ENCODE measurements at places on chromosomes 2 and 18.

DNA sequence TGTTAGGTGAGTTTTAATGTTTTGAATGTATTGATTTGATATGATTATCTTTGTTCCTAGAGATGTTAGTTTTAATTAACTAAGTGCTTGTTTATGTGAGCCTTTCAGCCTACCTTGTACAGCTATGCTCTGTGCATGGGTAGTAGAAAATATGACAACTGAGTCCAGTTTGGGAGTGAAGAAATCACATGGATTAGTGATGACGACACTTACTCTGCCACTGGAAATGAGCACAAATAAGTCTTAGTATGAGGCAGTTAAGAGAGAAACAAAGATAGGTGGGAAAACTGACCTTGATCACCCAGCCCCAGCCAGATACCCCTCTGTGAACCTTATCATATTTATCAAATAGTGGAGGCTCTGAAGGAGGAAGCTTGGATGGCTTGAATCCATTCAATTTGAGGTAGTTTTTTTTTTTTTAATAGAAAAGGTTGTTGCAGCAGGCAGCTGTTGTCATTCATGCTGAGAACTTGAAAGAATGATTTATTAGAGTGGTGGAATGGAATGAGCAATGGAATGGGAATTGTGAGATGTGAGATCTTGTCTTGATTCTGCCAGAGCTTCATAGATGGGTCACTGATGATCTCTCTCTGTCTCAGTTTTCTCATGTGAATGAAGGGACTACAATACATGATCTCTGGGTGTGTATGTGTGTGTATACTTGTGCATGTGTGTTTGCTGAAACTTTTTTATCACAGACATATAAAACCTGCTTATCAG, 96.4 kb downstream of the MAP3K20 start:
- DNase-seq, result no peak

DNA sequence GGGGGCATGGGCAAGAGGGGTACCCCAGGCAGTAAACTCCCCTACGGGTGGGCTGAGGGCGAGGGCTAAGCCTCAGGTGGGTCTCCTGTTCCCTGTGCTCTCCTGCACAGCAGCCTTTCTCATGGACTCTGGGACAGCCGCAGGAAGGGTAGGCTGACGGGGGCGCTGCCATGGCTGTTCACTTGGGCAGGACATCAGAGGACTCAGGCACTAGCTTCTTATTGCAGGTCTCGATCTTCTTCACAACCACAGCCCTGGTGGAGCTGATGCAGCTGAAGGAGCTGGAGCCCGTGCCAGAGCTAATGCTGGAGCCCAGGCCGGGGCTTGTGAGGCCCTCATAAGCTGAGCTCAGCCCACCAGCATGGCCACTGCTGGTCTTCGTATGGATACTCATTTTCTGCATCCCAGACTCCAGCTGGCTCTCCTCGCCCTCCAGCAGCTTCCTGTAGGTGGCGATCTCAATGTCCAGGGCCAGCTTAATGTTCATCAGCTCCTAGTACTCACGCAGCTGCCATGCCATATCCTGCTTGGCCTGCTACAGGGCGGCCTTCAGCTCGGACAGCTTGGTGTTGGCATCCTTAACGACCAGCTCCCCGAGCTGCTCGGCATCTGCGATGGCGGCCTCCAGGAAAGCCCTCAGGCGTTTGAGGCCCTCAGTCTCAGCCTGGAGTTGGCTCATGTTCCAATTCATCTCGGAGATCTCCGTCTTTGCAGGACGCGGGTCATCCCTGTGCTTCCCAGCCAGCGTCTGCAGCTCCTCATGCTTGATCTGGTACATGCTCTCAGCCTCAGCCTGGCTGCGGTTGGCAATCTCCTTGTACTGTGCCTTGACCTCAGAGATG, 359.8 kb upstream of the SETBP1 start:
- DNase-seq, result no peak

- DNase-seq, result no peak
Observed at GRCh38 chr2:42913280-42913878, 121.0 kb upstream of the HAAO start.

DNA sequence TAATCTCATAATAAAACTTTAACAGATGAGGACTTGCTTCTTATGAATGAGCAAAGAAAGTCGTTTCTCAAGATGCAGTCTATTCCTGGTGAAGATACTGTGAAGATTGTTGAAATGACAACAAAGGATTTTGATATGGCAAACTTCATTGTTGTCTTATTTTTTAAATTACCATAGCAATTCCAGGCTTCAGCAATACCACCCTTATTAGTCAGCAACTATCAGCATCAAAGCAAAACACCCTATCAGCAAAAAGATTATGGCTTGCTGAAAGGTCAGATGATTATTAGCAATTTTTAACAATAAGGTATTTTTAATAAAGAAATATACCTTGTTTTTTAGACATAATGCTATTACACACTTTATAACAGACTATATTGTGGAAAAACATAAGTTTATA, 88.3 kb downstream of the COL5A2 start:
- DNase-seq, result no peak

DNA sequence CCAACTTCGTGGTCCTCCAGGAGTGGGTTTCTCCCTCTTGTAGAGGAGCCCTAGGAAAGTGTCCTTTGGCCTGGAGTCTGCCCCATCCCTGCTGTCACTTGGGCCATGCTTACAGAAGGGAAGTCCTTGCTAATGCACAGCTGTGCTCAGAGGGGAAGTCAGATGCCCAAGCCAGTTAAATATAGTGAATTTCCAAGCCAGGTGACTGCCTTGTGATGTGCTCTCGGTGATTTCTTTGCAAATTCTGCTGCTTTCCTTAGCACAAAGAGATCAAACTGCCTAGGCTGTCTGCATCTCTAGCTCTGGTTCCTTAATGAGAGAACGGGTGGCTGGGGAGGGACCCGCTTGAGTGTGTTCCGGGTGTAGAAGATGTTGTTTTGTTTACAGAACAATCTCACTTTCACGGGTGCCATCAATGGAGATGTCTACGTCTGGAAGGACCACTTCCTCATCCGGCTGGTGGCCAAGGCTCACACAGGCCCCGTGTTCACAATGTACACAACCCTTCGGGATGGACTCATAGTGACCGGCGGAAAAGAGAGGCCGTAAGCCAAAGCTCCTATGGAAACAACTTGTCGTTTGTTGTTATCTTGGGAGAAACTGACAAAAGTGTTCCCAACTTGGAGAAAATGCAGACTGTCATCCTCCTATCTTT, 91.4 kb downstream of the RTN4 start:
- DNase-seq, result no peak

- DNase-seq, result no peak
Observed at GRCh38 chr2:1420746-1421480, 7.7 kb downstream of the TPO start.

- DNase-seq, result no peak
Observed at GRCh38 chr2:219624565-219624964, 2.9 kb upstream of the SLC4A3 start.

DNA sequence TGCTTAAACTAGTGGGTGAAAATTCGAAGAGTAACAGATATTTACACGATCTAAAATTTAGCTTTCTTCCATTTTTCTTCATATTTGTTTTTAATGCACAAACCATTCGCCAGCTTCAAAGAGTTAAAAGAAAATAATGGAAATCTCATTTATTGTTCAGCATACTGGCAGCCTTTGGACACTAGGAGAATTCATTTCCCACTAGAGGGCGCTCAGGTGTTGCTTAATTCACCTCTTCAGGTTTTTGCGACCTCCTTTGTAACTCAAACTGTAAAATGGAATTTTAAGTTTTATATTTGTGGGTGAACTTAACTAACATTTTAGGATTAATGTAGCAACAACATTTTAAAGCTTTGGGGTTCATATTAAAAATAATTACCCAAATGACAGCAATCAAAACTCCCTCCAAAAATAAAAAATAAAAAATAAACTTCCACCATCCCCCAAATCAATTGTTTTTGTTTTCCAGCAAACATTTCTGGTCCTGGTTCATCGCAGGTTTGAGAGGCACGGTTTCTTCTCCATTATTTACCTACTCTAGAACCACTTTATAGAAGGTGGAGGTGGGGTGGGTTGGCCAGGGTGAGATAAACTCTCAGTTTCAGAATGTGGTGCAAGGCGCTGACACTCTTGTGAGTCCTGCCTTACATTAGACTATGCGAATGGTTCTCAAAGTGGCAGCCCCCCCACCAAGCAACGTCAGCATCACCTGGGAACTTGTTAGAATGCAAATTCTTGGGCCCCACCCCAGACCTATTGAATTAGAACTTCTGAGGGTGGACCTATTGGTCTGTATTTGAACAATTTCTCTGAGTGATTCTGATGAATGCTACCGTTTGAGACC, 24.7 kb upstream of the PNPT1 start:
- no peak for DNase-seq

- DNase-seq, result no peak
Observed at GRCh38 chr2:45578056-45578843, 32.8 kb downstream of the SRBD1 start.

GRCh38 chr2:21452678-21453077, 328.9 kb downstream of the TDRD15 start:
- no peak for DNase-seq

DNA sequence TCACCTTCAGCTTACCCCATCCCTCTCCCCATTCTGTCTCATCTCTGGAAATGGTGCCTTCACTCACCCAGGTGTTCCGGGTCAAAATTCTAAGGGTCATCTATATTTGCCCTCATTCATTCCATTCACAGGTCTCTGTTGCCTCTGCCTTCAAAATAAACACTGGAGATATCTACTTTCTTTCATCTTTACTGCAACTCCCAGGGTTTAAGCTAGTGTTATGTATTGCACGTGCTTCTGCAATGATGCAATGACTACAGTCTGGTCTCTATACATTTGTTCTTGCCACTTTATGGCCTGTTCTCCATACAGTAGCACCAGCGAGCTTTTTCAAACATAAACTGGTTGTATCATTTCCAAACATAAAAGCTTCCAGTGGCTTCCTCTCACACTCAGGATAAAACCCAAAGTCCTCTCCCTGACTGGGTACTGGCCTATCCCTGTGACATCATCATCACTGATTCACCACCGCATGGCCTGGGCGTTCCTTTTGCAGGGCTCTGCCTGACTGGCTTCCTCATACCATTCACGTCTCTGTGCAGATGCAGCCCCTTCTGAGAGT, 14.3 kb downstream of the DSG2 start:
- DNase-seq, result no peak

DNA sequence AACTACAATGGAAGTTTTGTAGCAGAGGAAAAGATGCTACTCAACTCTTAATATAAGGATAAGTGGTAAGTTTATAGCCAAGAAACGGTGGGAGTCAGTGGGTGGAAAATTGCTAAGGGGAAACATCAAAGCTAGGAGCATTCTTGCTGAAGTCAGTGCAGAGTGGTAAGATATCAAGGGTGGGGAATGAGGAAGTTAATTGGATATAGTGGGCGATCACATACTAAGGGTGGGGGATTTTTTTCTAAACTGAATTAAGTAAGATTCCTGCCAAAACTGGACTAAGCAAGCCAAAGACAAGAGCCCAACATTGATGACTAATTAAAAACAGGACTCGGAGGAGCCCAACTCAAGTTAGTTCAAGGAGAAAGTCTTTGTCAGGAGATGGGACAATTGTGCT, 525.4 kb downstream of the CCDC85A start:
- no peak for DNase-seq

GRCh38 chr2:165953306-165953654, 296 bp downstream of the TTC21B start:
- no peak for DNase-seq

DNA sequence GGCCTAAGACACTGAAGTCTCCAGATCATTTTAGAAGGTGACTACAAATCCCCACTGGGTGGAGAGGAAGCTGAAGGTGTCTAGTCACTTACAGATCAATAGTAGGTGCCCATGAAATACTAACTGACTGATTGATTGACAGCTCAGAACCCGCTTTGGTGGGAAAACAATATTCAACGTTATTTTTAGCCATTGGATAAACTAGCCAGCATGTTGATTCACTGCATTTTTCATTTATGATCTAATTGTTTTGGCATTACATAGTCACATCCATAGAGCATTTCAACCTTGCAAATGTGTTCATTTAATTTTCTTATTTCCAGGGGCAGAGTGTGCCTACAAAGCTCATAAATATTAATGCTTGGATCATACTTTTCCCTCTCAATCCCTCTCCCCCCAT, 162.3 kb downstream of the MREG start:
- DNase-seq, result no peak

GRCh38 chr2:76202866-76203265, 492.2 kb upstream of the GCFC2 start:
- DNase-seq, result no peak

GRCh38 chr2:73821227-73821626, 7.5 kb upstream of the STAMBP start:
- no peak for DNase-seq

GRCh38 chr2:44918095-44918775, 23.3 kb upstream of the SIX3 start:
- DNase-seq, result no peak

GRCh38 chr18:59681521-59682004, 15.7 kb downstream of the CCBE1 start:
- no peak for DNase-seq
